AG04450 (cell line): ENCODE measurements at places on chromosomes 3 and 15.

DNA sequence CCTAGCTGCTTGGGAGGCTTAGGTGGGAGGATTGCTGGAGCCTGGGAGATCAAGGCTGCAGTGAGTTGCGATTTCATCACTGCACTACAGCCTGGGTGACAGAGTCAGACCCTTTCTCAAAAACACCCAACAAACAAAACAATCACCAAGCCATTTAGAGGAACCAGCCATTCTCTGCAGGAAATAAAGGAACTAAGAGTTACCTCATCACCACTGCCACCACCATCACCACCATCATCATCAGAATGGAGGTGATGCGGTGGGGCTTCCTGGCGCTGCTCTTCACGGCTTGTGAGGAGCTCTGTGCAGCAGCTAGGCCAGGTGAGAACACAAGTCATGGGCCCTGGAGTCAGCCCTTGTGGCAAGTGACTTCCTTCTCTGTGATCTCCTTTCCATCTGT is 37.7 kb upstream of the KLHL25 start:
- no peak for DNase-seq

- no peak for DNase-seq
These were observed 34.5 kb upstream of the MAP3K13 start for GRCh38 chr3:185328324-185329004.

- DNase-seq, result no peak
These were observed 9.5 kb upstream of the ADAMTSL3 start for GRCh38 chr15:83644439-83644838.

- DNase-seq, result no peak
These were observed 27.0 kb downstream of the PLXNB1 start for GRCh38 chr3:48402907-48403306.

DNA sequence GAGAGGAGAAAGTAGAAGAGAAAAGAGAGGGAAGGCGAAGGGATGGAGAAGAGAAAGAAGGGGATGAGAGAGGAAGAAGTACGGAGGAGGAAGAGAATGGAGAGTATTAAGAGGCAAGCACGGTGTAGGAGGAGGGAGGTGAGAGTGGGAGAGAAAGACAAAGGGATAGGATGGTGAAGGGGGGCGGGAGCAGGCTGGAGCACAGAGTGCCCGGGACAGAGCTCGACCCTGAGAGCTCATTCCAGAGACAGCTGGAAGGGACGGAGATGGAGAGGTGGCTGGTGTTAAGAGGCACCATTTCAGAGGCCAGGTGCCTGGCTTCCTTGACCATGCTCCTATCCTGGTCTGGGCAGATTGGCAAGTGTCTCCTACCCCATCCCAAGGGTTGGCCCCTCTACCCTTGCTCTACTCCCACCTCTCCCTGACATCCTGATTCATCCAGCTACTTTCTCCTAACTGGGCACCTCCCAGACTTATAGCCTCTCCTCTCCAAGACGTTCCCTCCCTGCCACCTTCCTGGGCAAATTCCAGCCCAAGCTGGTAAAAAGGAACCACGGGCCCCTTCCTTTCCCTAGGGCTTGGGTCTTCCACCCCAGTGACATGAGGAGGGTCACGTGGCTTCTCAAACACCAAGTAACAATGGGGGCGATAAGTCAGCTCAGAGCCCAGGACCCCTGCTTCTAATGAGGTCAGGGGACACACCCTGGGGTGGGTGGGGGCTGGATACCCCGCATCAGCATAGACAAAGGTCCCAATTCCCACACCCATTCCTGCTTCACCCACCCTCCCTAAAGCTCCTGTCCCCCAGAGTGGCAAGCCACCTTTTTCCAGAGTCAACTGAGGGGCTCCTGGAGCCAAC is 1.1 kb downstream of the CLCN2 start:
- DNase-seq, result no peak

DNA sequence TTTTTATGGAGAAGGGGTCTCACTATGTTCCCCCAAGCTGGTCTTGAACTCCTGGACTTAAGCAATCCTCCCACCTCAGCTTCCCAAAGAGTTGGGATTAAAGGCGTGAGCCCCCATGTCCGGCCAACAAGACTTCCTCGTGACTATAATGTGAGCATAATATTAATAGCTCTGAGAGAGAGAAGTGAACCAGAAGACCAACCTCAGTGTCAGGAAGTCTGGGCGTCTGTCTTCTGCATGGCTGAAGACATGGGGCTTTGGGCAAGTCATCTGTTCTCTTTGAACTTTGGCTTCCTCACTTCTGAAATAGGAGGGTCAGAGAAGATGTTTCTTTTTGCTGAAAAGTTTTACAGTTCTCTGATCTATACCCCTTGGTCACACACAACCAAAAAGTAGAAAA is 92.1 kb downstream of the SLC49A4 start:
- DNase-seq, result no peak

- DNase-seq, result no peak
These were observed 23.3 kb downstream of the IREB2 start for GRCh38 chr15:78461171-78461888.

- DNase-seq, result no peak
These were observed 4.0 kb upstream of the DENND6A start for GRCh38 chr3:57696801-57697321.

DNA sequence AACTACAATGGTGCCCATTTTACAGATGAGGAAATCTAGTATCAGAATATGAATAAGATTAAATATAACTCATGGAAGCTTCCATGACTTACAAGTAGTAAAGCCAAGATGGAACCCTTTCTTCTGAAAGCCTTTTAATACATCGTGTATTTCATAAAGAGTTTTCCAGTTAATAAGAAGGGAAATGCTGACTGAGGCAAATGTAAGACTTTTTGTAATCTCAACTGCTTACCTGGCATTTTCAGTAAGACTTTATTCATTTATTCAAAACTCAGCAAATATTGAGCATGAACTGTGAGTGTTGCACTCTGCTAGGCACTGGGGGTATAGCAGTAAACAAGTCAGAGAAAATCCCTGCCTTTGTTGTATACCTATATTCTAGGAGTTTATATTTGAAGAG is 256.4 kb upstream of the THRB start:
- DNase-seq, result no peak

DNA sequence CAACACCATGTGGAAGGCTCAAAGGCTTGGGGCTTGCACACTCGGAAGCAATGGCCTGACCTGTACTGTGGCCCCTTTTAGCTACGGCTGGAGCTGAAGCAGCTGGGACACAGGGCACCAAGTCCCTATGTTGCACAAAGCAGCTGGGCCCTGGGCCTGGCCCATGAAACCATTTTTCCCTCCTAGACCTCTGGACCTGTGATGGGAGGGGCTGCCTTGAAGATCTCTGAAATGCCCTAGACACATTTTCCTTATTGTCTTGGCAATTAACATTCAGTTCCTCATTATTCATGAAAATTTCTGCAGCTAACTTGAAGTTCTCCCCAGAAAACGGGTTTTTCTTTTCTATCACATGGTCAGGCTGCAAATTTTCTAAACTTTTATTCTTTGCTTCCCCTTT is 85.6 kb upstream of the ALDH1A3 start:
- no peak for DNase-seq

DNA sequence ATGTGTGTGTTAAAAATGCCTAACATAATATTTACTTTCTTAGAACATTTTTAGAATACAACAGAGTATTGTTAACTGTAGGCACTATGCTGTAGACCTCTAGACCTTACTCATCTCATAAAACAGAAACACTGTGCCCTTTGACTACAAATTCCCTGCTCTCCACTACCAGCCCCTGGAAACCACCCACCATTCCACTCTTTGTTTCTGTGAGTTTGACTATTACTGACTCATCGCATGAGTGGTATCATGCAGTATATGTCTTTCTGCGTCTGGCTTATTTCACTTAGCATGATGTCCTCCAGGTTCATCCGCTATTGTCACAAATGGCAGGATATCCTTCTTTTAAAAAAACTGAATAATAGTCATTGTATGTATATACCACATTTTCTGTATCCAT is 216.7 kb upstream of the CFAP20DC start:
- DNase-seq, result no peak

DNA sequence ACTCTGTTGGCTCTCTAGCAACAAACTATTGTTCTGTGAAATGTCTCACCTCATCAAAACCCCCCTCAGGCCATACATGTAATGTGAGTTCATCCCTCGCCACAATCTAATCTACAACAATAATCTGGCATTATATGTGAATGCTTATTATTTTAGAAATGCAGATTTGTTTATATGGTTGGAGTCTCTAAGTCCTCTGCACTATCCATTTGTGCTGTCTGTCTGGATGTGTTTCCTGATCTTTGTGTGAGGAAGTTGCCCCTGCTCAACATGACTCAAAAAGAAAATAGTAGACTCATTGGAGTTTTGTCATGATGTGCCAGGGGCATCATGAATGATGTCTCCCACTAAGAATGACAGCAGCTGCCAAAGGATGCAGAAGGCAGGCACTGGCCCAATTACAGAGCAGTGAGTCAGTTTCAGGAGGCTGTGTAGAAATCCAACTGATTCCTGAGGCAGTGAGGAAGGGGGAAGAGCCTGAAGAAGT is 161.6 kb upstream of the PDZRN3 start:
- DNase-seq, result peak; percentile 73

GRCh38 chr15:49415149-49415548 is 7.9 kb upstream of the FGF7 start:
- DNase-seq, result no peak

GRCh38 chr3:186385856-186386602 is 24.0 kb upstream of the DGKG start:
- DNase-seq, result no peak

- DNase-seq, result peak; percentile 85
These were observed 34.3 kb upstream of the PLSCR2 start for GRCh38 chr3:146503461-146504202.

DNA sequence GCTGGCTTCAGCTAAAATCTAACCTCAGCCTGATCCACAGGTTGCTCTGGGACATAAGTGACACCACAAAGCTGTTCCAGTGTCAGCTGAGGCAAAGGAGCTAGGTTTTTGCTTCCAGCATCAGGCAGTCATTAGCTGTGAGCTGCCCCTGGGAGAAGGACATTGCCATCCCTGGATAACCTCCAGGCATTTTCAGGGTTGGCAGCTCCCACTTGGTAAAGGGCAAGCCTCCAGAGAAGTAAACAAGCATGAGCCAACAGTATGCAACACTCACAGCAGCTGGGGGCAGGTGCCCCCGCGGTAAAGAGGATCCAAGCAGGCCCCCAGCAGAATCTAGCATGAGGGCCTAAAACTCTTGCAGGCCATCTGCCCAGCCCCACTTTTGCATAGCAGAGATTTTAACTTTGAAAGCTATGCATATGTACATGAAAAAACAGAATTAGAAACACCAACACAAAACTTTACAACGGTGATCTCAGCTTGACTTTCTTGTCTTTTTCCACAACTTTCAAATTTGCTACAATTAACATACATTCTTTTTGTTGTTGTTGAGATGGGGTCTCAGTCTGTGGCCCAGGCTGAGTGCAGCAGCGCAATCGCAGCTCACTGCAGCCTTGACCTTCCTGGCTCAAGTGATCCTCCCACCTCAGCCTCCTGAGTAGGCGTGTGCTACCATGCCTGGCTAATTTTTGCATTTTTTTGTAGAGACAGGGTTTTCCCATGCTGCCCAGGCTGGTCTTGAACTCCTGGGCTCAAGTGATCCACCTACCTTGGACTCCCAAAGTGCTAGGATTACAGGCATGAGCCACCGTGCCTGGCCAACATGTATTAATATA is 83.8 kb upstream of the TPM1 start:
- no peak for DNase-seq

DNA sequence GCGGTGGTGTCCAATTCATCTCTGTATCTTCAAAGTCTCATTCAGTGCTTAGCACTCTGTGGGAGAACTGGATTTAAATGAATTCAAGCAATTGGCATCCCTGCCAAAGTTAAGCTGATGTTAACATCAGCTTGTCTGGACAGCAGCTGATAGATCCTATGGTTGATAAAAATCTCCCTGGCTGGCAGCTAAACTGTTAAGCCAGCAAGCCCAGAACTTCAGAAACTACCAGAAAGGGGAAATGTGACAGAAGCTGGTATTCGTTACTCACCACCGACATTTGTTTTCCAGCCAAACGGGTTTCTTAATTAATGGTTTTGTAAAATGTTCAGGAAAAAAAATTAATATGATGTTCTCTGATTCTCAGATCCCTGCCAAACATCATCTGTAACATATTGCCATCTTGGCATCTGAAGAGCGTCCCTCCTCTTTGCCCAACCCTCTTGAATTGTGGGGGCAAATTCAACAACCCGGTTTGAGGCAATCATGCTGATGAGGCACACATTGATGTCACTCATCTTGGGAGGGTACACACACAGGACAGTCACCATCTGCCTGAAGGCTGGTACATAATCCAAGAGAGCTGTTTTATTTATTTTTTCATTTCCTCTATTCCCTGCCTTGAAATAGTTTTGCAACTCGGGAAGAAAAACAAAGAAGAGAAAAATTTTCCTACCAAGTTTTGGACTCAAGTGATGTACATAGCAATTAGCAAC is 76.3 kb upstream of the ABHD17C start:
- DNase-seq, result no peak

DNA sequence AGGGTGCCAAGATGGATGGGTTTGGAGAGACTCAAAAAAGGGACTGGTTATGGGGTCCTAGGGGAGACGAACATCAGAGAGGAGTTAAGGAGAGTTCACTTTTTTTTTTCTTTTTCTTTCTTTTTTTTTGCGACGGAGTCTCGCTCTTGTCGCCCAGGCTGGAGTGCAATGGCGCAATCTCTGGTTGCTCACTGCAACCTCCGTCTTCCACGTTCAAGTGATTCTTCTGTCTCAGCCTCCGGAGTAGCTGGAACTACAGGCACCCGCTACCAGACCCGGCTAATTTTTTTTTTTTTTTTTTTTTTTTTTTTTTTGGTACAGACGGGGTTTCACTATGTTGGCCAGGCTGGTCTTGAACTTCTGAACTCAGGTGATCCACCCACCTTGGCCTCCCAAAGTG is 1.2 kb downstream of the SPINT1 start:
- DNase-seq, result no peak

DNA sequence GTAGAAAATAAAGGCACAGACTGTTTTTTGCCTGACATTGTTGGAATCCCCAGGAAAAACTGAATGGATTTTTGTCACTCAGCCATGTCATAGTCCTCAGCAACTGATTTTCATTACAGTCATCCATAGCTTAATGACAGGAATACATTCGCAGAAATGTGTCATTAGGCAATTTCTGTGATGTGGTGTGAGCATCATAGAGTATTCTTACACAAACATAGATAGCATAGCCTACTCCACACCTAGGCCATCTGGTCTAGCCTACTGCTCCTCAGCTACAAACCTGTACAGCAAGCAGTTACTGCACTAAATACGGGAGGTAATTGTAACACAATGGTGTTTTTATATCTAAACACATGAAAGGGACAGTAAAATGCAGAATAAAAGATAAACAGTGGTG is 34.4 kb upstream of the FBN1 start:
- DNase-seq, result no peak

DNA sequence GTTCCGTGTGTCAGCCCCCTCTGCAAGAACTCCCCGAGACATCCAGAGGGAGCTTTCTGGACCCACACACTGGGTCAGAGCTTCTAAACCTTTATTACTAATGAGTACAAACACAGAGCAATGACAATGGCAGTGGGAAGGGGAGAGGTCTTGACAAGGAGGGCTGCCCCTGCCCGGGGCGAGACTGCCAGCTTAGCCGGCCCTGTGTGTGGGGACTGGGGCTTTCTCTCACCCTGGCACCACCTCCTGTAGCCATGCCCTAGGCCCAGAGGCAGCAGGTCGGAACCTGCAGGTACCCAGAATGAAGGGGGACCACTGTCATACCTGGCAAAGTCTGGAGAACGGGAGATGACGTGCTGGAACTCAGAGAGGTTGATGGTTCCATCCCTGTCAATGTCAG is 3.1 kb downstream of the CIB1 start:
- no peak for DNase-seq

- DNase-seq, result no peak
These were observed 6.2 kb upstream of the THRB start for GRCh38 chr3:24500806-24501205.
